ENCODE measurements at places on chromosomes 6 and 20. TPM values are rescaled to one million over a fixed set of nuclear protein-coding genes. Genes with fewer than 3 reads are reported as not detected.

DNA sequence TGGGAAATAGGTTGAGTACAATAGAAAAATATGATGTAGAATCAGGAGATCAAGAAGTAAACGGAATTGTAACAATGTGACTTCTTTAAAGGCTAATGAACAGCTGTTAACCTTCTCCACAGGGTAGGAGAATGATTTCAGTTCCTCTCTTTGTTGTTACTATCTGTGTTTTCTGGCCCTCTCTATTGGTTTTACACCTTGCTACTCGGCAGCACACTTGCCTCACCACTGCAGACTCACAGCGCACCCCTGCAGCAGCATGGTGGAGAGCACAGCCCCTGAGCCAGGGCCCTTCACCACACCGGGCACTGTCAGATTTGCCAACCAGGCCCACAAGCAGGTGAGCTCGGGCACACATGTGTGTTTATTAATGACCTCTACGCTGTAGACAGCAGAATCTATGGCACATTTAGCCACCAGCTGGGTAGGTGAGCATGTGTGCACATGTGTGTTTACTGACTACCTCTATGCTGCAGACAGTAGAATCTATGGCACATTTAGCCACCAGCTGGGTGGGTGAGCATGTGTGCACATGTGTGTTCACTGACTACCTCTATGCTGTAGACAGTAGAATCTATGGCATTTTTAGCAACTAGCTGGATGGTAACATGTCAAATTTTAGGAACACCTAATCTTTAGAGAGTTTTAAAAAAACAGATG lies 16.8 kb downstream of the SFT2D1 start:
- DNase-seq = no peak
- H3K4me1 ChIP-seq = peaks cover under 1% of the 10 kb centered on the region
- H3K36me3 ChIP-seq = no peaks in the 10 kb centered on the region
- no peaks in the 10 kb centered on the region for H3K27me3 ChIP-seq
- H3K4me3 ChIP-seq = no peak overlapping the region

DNA sequence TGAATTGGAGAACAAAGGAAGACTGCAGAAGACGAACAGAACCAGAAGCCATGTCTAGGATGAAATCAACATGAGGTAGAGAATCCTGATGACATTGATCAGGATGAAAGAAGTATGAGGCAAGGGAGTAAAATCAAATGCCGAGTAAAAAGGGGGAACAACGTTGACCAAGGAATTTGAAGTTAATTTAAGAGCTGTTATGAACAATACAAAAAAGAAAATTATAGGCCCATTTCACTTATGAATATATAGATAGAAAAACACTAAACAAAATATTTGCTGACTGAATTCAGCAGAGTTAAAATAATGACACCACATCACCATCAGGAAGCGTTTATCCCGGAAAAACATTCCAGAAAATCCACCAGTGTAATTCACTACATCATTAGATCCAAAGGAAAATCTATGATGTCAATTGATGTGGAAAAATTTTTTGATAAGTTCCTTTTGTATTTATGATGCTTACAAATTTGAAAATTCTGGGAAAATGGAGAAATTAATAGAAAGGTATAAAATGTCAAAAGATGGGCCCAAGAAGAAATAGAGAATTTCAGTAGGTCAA lies 8.1 kb upstream of the CCN5 start:
- H3K36me3 ChIP-seq = no peaks in the 10 kb centered on the region
- peaks cover 24% of the 10 kb centered on the region for H3K4me1 ChIP-seq
- H3K4me3 ChIP-seq = no peak overlapping the region
- DNase-seq = no peak

NKX2-4 gene
- not detected for total RNA-seq

HLA-DRA gene
- total RNA-seq = 98.5 TPM

GRCh38 chr6:91827151-91827550 lies 1240.3 kb upstream of the MAP3K7 start:
- no peaks in the 10 kb centered on the region for H3K27me3 ChIP-seq
- no peaks in the 10 kb centered on the region for H3K4me1 ChIP-seq
- no peak overlapping the region for H3K27ac ChIP-seq
- no peak for DNase-seq

GRCh38 chr20:25103526-25103925 lies 21.6 kb upstream of the VSX1 start:
- DNase-seq = no peak
- H3K4me3 ChIP-seq = no peak overlapping the region
- no peaks in the 10 kb centered on the region for H3K36me3 ChIP-seq
- no peak overlapping the region for H3K27ac ChIP-seq
- no peaks in the 10 kb centered on the region for H3K27me3 ChIP-seq

DNA sequence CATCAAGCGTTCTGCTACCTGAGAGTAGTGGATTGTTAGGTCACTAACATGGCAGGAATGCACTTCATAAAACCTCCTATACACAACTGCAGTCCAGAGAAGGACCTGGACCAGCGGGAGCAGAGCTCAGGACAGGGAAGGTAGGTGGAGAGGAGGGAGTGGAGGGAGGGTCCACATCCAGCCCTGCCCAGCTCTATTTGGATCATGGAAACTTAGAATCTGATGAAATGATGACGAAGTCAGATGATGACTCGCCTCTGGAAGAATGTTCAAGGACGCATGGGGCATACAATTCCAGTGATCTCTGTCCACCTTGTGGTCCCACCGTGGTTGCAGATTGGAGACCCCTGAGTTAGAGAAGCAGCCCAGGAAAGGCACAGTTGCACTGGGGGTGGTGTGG lies 68.8 kb downstream of the CLIC5 start:
- no peaks in the 10 kb centered on the region for H3K36me3 ChIP-seq
- peaks cover 58% of the 10 kb centered on the region for H3K4me1 ChIP-seq
- DNase-seq = no peak
